ENCODE measurements at places on chromosomes 13 and 19. TPM values are rescaled to one million over a fixed set of nuclear protein-coding genes. Genes with fewer than 3 reads are reported as not detected.
A peak's percentile ranks its signal among the peaks of the same experiment; 100 is the strongest.

DNA sequence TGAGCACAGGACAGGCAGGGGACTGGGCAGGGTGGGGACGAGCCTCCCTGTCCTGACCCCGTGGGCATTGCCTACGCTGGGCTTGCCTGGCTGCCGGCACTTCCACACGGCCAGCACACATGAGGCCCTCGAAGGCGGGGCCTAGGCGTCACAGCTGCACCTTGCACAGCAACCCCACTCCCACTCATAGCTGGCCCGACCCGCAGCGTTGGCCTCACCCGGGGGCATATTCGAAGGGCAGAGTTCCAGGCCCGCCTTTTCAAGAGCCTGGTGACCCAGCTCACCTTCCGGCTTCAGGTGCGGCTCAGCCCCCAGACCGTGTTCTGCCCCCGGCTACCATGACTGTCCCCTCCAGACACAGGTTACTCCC is 16.9 kb upstream of the PROZ start:
- DNase-seq: no peak

Gene SIAH3
- 8.2 TPM for total RNA-seq

GRCh38 chr19:30733826-30734550 is 361.8 kb downstream of the ZNF536 start:
- DNase-seq: no peak

GRCh38 chr13:62119739-62120700 is 704.4 kb upstream of the PCDH20 start:
- peak; percentile 1 for DNase-seq

Gene FFAR2
- under 0.01 TPM for total RNA-seq

GRCh38 chr13:24910502-24911132 is 146.6 kb downstream of the RNF17 start:
- no peak for DNase-seq

GRCh38 chr19:2609389-2610116 is 92.9 kb downstream of the GNG7 start:
- DNase-seq: no peak

DNA sequence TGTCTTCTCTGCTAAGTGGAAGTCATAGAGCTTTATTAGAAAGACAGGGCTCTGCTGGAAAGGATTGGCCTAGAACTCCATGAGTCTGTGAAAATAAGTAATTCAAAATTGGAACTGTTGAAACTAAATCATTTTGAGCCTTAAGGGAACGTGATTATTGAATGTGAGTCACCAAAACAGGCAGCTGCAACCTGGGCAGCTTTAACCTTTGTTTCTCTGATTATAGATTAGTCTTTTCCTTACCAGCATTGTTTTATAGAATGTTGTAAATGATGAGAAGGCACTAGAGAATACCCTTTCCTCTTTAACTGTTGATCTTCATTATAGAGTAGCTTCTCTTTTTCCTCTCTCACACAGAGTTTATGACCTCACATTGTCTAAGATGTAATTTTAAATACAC is 638.8 kb upstream of the SLITRK6 start:
- DNase-seq: no peak

Gene HSD11B1L
- total RNA-seq: 27.3 TPM

DNA sequence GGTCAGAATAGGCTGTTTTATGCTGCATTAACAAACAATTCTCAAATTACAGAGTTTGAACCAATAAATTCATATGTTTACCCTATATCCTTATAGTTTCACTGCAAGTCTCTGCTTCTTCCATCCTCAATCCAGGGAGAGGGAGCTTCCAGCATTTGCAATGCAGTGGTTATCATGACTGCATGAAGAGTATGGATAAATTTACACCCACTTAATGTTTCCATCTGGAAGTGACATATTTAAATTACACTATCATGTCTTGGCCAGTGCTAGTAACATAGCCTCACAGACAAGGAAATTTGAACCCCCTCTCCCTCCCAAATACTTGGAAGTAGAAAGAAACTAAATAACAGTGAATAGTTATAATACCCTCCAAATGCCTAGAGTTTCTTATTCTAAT is 33.5 kb upstream of the UFM1 start:
- DNase-seq: no peak

Gene COMP
- not detected for total RNA-seq

GRCh38 chr13:36038785-36039555 is 92.2 kb downstream of the DCLK1 start:
- DNase-seq: no peak

GRCh38 chr13:67935626-67936025 is 705.5 kb upstream of the PCDH9 start:
- no peak for DNase-seq

Gene FAM187B
- not detected for total RNA-seq

DNA sequence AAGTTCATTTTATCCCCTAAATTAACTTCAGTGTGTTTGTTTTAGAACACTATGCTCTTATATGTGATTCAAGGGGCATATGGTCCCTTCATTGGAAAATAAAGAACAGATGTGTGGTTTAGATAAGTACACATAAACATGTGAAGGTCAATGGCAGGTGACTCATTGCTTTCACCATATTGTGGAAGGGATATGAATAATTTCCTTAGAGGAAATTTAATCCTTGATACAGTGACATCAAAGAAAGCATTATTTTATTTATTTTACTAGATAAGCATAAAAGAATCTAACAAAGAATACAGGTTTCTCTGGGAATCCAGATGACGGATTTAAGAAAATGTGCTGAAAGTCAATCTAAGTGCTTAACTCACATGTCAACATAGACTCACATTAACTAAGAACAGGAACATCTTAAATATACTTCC is 373.5 kb downstream of the KCTD12 start:
- DNase-seq: no peak

GRCh38 chr19:17061205-17061604 is 14.0 kb downstream of the HAUS8 start:
- DNase-seq: no peak

Gene PLPPR3
- total RNA-seq: 119 TPM

DNA sequence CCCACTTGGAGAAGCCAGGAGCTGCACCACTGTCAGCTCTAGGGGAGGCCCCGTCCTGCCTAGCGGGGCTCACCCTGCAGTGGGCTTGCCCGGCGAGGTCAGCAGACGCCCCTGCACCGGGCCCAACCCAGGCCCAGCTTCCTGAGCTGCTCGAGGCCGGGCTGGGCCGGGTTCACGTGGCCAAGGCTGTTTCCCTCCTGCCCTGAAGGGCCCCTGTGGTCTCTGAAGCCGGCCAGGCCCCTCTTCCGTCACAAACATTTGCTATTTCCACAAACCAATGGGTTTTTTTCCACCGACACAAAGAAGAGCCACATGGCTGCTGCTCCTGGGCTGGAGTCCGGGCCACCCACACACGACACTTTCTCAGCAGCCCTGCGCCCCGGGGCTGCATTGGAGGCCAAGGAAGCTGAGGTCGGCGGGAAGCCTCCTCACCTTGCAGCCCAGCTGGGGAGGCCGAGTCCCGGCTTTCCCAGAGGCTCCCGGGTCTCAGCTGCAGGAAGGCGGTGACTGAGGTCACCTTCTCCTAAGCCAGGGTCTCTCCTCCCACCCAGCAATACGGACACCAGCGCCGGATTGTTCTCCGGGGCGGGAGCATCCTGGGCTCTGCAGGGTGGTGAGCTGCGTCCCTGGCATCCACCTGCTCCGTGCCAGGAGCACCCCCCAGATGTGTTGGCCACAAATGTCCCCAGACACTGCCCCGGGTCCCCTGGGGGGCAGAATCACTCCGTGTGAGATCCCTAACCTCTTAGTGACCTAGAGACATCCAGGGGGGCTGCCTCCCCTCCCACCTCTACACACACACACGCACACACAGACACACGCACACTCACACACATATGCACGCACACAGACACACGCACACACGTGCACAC is 80.5 kb downstream of the GADD45B start:
- DNase-seq: no peak

DNA sequence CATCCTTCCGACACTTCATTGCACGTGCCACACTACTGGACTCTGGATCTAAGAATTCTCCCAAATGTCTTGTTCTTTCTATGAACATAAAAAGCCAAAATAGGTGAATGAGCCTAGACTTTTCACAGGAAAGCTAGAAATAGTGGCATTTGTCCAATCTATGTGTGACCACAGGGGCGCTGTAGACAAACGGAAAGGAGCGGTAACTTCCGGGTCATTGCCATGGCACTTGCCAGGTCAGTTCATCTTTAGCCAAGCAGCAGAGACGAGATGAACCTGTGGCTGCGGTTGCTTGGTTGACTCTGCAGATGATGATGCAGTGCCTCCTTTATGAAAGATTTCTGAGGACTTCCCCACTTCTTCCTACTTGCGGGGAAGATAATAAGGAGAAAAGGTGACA is 65.6 kb downstream of the ADGRE1 start:
- DNase-seq: no peak

DNA sequence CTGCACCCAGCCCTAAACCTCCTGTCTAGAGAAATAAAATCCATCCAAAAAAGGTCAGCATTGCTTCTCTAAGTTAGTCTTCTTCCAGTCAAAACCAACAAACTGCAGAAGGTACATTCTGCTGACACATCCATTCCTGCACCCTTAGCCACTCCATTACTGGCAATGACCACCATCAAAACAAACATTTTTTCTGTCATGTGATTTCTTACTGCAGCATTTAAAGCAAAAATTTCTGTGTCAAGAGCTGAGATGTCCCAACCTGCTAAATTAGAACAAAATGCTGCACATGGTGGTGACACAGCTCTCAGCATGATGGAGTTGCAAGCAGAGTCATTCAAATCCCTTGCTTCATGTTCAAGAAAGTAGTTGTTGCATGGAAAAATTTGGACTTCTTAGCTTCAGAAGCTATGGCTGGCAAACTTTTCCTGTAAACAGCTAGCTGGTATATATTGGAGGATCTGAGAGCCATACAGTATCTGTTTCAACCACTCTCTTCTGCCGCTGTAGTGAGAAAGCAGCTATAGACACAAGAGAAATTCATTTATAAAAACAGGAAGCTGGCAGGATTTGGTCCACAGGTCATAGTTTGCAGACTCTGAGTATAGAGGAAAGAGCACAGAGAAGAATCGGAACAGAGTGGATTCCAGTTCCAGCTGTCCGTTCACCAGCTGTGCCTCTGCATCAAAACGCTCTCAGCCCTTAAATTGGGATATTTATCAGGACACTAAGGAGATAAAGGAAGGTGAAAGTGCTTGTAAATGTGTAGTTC is 17.4 kb downstream of the RUBCNL start:
- no peak for DNase-seq

Gene OR10H1
- not detected for total RNA-seq

GRCh38 chr19:41172297-41173164 is 20.5 kb upstream of the CYP2S1 start:
- DNase-seq: no peak

Gene TMEM38A
- total RNA-seq: 8.6 TPM

GRCh38 chr19:29086182-29086581 is 126.8 kb downstream of the UQCRFS1 start:
- no peak for DNase-seq

DNA sequence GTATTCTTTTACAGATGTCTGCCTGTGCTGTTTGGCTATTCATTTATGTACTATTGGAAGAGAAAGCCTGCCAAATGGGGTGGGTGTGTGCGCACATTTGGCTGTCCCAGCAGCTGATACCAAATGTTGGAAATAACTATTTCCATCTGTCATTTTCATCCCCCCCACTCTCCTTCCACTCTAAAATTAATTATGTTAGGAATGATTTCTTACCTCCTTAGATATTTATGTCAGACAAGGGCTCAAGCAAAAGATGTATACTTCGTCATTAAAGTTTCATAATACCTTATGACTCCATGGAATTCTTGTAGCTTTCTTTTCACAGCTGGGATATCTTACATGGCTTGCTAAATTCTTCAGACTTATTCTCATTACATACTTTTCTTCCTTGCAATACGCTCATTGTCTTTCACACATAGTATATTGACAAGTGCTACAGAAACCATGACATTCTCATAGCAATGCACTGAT is 18.6 kb downstream of the ITM2B start:
- no peak for DNase-seq

DNA sequence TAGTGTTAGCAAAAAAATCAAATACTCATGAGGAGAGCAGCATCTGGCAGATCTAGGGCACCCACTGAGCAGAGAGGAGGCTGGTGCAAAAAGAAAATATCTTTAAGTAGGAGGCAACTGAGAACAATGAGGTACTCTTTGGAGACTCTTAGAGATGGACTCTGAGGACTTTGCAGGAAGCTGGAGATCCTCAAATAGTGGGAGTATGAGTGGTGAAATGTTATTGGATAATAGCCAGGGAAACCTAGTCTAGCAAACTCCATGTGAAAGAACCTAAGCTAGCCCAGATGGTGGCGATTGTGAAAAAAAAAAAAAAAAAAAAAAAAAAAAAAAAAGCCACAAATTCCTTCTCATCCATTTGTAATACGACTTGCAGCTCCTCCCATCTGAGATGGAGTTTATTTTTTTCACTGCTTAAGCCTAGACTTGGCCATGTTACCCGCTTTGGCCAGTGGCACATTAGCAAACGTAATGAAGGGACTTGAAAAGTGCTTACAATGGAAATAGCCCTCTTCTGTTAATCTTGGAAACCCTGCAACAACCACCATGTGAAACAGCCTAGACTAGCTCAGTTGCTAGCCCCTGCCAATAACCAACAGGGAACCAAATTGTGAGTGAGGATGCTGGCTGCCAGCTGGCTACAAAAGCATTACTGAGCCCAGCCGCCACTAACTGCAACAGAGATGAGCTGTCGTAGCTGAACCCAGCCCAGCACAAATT is 476.2 kb downstream of the KLF12 start:
- peak; percentile 24 for DNase-seq

DNA sequence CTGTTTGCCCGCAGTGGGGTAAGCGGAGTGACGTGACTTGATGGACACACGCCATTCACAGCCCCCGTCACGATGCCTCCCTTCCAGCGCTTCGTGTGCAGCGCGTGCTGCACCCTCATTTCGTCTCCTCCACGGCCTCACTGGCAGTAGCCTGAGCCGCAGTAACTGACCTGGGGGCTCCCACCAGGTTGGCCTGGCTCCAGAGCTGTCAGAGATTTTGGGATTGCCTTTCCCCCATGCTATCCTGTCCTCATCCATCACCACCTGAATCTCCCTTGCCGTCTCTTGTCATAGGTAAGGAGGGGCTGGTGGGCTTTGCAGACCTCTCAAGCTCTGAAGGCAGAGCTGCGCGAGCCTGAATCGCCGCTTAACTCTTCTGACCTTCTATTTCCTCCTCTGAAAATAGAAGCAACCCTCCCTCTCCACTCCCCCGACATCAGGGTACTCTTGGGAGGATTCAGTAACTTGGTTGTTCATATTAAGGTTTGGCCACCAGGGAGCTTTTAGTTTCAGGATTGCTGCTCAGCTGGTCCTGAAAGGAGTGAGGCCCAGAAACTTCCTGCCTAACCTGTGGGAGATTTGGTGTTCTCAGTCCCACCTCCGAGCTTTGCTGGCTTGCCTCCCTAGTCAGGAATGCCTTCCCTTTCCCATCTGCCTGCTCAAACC is 27.9 kb downstream of the SIGLEC5 start:
- no peak for DNase-seq

Gene PSG1
- total RNA-seq: not detected

Measured in frontal cortex (tissue), 4 donors.